ENCODE measurements at places on chromosomes 2 and 18. TPM values are rescaled to one million over a fixed set of nuclear protein-coding genes. Genes with fewer than 3 reads are reported as not detected.

DNA sequence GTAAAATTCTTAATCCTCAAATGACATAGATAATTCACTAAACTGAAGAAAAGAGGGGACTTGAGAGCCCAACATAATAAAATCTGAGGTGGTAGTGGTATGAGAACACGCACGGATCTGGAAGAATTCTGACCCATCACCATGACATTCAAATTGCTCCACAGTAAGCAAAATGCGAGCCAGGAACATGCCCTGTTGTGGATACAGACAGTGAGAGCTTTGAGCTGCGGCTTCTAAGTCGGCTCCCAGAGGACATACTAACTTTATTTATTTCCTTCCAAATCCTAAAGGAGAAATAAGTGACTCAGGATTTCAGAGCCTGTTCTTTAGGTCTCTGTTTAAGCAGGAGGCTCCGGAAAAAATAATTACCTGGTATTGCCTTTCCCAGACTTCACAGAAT, 143.4 kb upstream of the SMAD7 start:
- DNase-seq = no peak
- no peak overlapping the region for H3K27ac ChIP-seq
- H3K36me3 ChIP-seq = peaks cover 28% of the 10 kb centered on the region
- peaks cover 9% of the 10 kb centered on the region for H3K4me1 ChIP-seq
- no peak overlapping the region for H3K4me3 ChIP-seq
- H3K27me3 ChIP-seq = no peaks in the 10 kb centered on the region

DNA sequence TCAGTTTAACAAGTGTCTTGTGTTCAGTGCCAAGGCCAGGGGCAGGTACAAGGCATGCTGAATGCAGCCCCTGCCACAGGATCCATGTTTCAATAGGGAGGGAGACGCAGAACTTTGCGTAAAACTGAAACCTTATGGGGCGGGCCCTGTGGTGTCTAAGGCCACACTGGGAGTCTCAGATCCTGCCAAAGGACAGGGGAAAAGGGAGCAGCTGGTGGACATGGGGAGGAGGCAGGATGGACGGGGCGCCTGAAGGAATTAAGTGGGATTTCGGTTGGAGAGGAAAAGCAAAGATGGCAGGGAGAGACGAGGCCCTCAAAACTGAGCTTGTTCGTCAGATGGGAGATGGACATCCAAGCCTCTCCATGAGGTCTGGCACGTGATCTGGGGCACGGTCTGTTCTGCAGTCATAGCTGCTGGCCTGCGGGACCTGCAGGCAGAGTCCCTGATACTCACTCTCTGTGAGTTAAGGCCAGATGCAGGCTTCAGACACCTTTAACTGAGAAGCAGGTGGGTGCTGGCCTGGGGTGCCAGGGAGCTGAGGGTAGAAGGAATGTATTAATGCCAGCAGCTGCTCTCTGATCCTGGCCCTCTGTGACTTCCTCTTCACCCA, 48.8 kb downstream of the TCF7L1 start:
- H3K4me1 ChIP-seq = peaks cover 36% of the 10 kb centered on the region
- H3K27me3 ChIP-seq = peaks cover 9% of the 10 kb centered on the region
- no peaks in the 10 kb centered on the region for H3K36me3 ChIP-seq
- no peak overlapping the region for H3K27ac ChIP-seq
- no peak for DNase-seq

DNA sequence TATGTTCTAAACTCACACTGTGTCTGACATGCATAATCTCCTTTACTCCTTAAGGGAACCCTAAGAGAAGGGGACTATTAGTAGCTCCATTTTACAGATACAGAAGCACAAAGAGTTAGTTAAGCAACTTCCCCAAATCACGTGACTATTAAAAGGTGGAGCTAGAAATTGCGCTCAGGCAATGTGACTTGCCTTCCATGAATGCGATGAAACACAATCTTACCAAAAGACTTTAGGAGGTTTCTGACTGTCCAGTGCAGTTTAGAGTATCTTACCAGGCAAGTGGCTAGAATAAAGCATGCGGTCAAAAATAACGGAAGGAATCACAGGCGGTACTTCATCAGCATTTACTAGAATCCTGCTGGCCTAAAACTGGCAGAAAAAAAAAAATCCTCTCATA, 70.4 kb downstream of the ZNF521 start:
- peaks cover 6% of the 10 kb centered on the region for H3K27me3 ChIP-seq
- H3K4me1 ChIP-seq = no peaks in the 10 kb centered on the region
- DNase-seq = no peak
- no peak overlapping the region for H3K27ac ChIP-seq

- no peak overlapping the region for H3K27ac ChIP-seq
- H3K36me3 ChIP-seq = no peaks in the 10 kb centered on the region
- H3K27me3 ChIP-seq = peaks cover 1% of the 10 kb centered on the region
- DNase-seq = no peak
These were observed 37.4 kb downstream of the PDIA6 start for GRCh38 chr2:10775021-10775780.

The SESTD1 gene
- 6.6 TPM for polyA plus RNA-seq

DNA sequence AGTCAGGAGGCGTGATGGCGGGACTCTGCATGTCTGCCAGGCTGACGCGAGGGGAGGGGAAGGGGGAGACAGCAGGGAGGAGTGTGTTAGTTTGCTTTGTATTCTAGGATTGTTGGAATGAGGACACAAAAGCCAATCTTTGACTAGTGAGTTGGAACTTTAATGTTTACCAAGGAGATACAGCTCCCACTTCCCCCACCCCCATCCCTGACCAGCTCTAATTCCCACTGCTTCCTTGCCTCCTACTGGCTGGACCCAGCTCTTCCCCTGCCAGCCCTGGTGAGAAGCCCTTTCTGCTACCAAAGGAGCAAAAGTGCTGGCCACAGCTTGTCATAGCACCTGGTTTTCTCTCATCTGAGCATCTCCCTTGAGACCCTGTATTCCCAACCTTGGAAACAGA, 84.5 kb downstream of the CELF4 start:
- peaks cover 3% of the 10 kb centered on the region for H3K36me3 ChIP-seq
- H3K4me3 ChIP-seq = no peak overlapping the region
- DNase-seq = no peak
- H3K4me1 ChIP-seq = no peaks in the 10 kb centered on the region
- no peak overlapping the region for H3K27ac ChIP-seq

DNA sequence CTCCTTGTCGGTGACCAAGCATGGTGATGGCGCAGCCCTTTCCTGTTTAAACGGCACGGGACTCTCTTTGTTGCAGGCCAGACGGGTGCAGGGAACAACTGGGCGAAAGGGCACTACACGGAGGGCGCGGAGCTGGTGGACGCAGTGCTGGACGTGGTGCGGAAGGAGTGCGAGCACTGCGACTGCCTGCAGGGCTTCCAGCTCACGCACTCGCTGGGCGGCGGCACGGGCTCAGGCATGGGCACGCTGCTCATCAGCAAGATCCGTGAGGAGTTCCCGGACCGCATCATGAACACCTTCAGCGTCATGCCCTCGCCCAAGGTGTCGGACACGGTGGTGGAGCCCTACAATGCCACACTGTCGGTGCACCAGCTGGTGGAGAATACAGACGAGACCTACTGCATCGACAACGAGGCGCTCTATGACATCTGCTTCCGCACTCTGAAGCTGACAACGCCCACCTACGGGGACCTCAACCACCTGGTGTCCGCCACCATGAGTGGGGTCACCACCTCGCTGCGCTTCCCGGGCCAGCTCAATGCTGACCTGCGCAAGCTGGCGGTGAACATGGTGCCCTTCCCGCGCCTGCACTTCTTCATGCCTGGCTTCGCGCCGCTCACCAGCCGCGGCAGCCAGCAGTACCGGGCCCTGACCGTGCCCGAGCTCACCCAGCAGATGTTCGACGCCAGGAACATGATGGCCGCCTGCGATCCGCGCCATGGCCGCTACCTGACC, 17.1 kb downstream of the TUBB6 start:
- H3K27me3 ChIP-seq = no peaks in the 10 kb centered on the region
- peaks cover 17% of the 10 kb centered on the region for H3K36me3 ChIP-seq
- H3K4me3 ChIP-seq = no peak overlapping the region
- no peak for DNase-seq
- H3K4me1 ChIP-seq = peaks cover 12% of the 10 kb centered on the region

GRCh38 chr18:50298443-50299284, 11.2 kb upstream of the CXXC1 start:
- peaks cover 18% of the 10 kb centered on the region for H3K27me3 ChIP-seq
- peak overlapping the region; percentile 82 for H3K4me3 ChIP-seq
- no peaks in the 10 kb centered on the region for H3K36me3 ChIP-seq
- no peak for DNase-seq
- H3K4me1 ChIP-seq = peaks cover 8% of the 10 kb centered on the region

GRCh38 chr18:76791106-76791505, 31.3 kb upstream of the ZNF236 start:
- peaks cover 7% of the 10 kb centered on the region for H3K27me3 ChIP-seq
- no peak for DNase-seq
- no peak overlapping the region for H3K4me3 ChIP-seq
- no peak overlapping the region for H3K27ac ChIP-seq
- H3K4me1 ChIP-seq = peaks cover 8% of the 10 kb centered on the region

The EVA1A gene
- polyA plus RNA-seq = not detected

The OTX1 gene
- polyA plus RNA-seq = not detected

DNA sequence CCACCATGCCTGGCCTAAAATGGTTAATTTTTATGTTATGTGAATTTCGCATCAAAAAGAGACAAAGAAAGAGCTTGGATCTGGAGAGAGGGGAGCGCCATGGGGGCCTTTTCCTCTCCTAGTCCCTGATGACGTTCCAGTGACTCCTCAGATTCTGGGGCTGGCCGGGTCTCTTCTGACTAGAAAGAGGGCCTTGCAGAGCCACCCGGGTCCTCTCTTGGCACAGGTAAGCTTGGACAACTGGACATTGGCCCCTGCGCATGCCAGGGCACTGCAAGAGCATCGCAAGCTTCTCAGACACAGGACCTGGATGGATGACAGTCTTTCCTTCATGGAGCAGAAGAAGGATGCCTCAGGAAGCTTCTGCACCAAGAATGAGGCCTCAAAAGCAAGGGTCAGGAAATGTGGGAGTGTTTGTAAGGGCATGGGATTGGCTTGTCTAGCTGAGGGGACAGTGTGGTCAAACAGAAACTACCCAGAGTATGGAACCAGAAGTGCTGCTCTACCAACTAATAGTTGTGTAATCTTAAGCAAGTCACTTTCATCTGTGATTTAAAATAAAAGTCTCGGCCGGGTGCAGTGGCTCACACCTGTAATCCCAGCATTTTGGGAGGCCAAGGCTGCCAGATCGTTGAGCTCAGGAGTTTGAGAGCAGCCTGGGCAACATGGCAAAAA, 35.2 kb downstream of the FOSL2 start:
- no peak overlapping the region for H3K4me3 ChIP-seq
- peaks cover 3% of the 10 kb centered on the region for H3K27me3 ChIP-seq
- H3K36me3 ChIP-seq = peaks cover 4% of the 10 kb centered on the region
- no peak for DNase-seq
- H3K4me1 ChIP-seq = peaks cover 80% of the 10 kb centered on the region

DNA sequence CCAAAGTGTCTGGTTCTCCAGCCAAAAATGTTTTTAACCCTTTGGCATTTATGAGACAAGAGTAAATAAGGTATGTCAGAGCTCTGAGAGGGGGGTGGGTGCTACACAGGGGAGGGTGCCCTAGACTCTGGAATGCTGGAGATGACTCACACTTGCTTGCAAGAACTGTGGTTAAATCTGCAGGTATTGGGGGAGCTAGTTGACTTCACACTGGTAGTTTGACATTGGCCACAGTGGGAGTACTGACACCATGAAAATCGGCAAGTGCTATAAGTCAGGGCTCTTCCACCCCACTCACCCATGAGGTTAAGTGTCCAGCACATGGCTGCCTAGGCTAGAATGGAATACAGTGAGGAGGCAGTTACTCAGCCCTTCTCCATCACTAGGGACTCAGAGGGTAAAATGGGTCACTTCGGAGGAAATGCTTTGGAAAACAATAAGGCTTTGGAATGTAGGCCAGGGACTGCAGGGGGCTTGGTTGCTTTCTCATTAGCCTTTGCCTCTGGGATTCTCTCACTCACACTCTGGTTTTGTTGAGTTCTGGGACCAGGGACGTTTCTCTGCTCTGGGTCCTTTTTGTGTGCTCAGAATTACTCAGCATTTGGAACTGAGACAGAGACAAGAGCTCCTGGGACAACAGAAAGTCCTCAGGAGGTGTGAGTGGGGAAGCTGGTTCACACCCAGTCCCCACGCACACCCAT, 91.6 kb downstream of the ACKR3 start:
- H3K36me3 ChIP-seq = no peaks in the 10 kb centered on the region
- no peak overlapping the region for H3K27ac ChIP-seq
- H3K4me3 ChIP-seq = no peak overlapping the region
- no peaks in the 10 kb centered on the region for H3K4me1 ChIP-seq
- peaks cover 12% of the 10 kb centered on the region for H3K27me3 ChIP-seq

DNA sequence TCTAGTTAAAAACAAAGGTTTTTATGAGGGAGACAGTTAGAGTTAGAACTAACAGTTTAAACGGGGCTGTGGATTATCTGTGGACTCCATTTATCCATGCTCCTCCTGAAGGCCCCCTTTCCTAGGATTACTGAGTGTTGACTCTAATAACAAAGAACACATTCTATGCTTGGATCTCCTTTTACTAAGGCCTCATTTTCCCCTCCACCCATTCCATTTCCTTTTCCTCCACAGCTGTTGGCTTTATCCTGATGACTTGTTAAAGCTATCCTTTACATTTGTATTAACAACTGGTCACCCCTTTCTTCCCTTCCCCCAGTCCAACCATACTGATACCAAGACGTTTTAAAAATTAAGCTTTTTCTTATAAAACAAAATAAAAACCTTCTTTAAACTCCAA, 220.6 kb downstream of the SRBD1 start:
- no peak for DNase-seq
- no peak overlapping the region for H3K27ac ChIP-seq
- no peaks in the 10 kb centered on the region for H3K4me1 ChIP-seq
- no peak overlapping the region for H3K4me3 ChIP-seq
- no peaks in the 10 kb centered on the region for H3K27me3 ChIP-seq

- no peak overlapping the region for H3K27ac ChIP-seq
- H3K4me1 ChIP-seq = peaks cover 18% of the 10 kb centered on the region
- H3K27me3 ChIP-seq = peaks cover 33% of the 10 kb centered on the region
- no peak for DNase-seq
- no peak overlapping the region for H3K4me3 ChIP-seq
These were observed 1.5 kb upstream of the INHBB start for GRCh38 chr2:120344214-120344975.

- H3K27me3 ChIP-seq = no peaks in the 10 kb centered on the region
- DNase-seq = no peak
- no peaks in the 10 kb centered on the region for H3K4me1 ChIP-seq
- H3K36me3 ChIP-seq = no peaks in the 10 kb centered on the region
These were observed 38.3 kb upstream of the ASB18 start for GRCh38 chr2:236302555-236302954.

The DYNC2LI1 gene
- polyA plus RNA-seq = 11.5 TPM

- no peak for DNase-seq
- peaks cover 5% of the 10 kb centered on the region for H3K27me3 ChIP-seq
- H3K4me1 ChIP-seq = no peaks in the 10 kb centered on the region
- H3K27ac ChIP-seq = no peak overlapping the region
- H3K4me3 ChIP-seq = no peak overlapping the region
These were observed 145.8 kb downstream of the ESCO1 start for GRCh38 chr18:21454725-21455124.

GRCh38 chr2:233464531-233465240, 101.9 kb downstream of the USP40 start:
- no peak overlapping the region for H3K27ac ChIP-seq
- no peak for DNase-seq
- peaks cover 2% of the 10 kb centered on the region for H3K27me3 ChIP-seq
- no peaks in the 10 kb centered on the region for H3K4me1 ChIP-seq
